ENCODE measurements at places on chromosomes 2 and 18.

GRCh38 chr2:65030476-65031332, 25.5 kb upstream of the CEP68 start:
- DNase-seq, result no peak

- DNase-seq, result no peak
Measured at GRCh38 chr18:295756-296490, 28.1 kb upstream of the THOC1 start.

DNA sequence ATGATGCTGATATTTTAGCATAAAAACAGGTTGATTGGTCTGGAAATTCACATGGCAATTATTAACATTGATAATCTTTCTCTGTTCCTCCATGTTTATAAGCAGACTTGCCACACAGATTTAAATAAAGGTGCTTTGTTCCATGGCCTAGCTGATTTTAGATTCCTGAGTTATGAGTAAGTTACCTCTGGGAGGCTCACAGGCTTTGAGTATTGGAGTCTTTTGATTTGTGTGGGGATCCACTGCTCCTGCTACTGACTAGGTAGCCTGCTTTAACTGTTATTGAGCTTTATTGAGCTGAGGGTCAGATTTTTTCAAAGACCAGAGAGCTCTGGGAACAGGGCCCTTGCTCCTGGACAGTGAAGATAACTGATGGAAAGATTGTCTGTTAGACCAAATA, 166.1 kb downstream of the ANKRD30B start:
- DNase-seq, result no peak

DNA sequence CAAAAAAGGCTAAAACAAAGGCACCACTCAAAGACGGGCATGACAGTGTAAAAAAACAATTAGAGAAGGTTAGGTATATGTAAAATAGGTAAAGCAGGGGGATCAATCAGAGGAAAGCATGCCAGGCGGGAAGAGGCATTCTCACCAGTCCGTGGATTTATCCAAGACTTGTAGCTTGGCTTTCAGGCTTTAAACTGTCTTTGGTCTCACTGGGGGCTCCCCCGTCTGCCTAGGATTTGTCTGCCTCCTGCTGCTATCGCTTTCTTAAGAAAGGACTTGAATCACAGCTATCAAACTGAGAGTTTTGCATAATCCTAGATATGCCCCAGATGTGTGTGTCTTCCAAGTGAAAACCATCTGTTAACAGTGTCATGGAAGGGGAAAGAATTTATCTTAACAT, 11.1 kb upstream of the GORASP2 start:
- no peak for DNase-seq

DNA sequence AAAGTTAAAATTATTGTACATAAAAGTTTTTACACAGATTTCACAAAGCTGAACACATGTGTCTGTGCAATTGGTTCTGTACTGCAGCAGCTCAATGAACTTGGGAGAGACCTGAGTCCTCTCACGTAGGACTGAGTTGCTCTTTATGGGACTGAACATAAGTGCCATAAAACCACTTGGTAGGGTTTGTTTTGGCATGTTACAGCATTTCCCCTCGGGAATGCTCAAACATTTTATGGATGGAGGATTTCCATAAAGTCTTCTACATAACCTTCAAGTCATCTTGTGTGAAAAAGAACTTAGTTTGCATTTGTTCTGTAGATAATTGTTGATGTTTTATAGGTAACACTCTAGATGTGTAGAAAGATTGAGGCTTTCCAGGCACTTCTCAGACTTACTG, 15.9 kb downstream of the LYPD6 start:
- no peak for DNase-seq

DNA sequence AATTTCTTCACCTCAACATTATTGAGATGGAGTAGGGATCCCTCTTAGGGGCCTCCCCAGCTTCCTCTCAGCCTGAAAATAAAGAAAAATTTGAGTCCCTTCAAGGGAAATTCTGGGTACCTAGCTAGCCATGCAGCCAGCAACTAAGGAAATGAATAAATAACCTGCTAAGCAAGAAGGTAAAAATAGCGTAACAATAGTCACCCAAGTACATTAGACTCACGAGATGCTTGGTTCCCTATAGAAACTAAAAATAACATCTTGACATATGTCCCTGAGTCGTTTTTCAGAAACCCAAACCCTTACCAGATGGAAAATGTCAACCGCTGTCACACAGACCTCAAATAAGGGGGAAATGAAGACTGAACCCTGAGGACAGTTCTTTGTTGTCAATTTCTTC, 51.9 kb downstream of the CACNB4 start:
- DNase-seq, result no peak

DNA sequence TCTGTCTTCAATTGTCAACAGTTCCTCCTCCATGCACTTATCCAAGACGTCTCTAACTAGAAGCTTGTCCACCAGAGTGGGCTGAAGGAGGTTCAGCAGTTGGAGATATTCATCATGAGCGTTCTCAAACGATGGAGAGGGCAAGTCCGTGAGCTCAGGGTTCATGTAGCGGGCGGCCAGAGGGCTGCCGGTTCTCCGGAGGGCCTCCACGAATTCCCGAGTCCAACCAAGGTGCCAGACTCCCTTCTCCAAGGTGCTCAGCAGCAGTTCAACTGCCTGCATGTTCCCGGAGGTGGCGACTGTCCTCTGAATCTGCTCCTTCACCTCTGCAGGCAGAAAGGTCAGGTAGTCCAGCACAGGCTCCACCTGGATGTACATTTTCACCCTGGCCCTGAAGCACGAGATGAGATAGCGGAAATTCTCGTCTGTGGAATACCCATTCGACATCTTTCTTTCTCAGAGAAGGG, 590 bp downstream of the IFIH1 start:
- DNase-seq, result no peak

DNA sequence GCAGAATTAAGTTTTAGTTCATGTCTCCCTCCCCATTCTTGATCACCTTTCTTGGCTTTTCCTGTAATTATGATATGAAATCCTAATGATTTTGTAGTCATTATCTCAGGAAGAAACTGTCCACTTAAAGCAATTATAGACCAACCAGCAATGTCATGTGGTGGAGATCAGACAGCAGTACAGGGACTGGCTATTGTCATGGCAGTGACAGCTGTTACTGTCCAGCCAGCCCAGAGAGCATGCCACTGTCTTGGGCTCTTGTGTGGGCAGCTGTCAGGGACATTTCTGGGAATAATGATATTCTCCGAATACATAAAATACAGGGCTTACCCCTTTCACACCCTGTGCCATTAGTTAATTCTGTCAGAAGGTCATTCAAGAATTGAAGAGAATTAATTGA, 355.3 kb upstream of the RAB12 start:
- DNase-seq, result no peak

DNA sequence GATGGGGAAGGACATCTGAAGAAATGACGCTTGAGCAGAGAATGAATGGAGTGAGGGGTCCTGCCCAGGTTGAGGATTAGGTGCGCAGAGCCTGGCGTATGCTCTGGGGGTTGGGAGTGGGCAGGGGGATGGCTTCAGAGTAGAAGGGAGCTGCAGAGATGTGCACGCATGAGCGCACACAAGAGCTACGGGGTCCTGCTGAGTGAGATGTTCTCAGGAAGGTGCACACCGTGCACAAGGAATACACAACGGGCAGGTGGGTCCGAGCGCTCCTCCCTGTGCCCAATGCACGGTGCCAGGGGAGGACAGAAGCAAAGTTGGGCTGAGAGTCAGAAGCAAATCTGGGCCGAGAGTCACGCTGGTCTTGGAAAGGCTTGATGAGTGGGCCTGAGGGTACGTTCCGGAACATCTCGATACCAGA, 25.5 kb downstream of the TWIST2 start:
- no peak for DNase-seq

DNA sequence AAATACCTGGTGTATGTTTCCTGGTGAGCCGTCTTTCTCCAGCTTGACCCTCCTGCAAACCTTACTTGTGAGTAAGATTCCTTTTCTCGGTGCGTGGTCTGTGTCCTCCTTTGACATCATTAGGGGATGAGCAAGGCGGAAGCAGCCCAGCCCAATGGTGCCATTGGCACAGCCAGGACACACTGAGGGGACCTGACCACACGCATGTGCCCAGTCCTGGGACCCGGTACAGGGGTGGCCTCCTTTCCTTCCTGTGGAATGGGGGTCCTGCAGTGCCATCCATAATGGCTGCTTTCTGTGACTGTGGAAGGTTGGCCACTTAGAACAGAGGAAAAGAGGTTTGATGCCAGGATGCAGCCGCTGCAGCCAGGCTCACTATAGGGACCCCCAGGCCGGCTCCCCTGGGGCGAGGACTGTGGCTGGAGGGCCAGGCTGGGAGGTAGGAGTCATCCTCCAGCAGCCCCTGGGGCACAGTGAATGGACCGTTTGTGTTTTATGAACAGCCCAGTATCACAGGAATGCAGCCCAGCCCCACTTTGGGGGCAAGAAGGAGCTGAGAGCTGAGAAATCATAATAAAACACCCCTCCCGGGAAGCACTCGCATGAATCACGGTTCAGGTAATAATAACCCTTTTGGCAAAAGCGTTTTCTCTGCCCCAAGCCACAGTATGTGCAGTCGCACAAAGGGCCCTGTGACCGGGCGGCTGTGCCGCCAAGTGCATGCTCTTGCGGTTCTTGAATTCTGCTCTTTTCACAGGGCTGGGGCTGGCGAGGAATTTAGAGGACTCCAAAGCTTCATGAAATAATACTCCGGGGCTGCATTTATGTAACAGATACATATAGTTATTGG, 73.2 kb downstream of the ASB1 start:
- no peak for DNase-seq

DNA sequence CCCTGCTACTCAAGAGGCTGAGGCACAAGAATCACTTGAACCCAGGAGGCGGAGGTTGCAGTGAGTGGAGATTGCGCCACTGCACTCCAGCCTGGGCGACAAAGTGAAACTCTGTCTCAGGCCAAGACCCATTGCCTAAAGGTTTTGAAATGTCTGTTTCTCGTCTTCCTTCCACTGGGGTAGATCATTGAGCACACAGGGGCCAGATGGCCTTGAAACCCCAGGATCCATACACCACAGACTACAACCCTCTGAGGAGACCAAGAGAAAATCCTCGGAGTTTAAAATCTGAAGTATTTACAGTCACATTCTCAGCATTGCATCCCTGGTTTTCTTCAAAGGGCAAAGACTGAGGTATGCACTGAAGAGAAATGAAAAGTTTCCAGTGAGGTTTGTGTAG, 7.1 kb upstream of the EPAS1 start:
- DNase-seq, result no peak

GRCh38 chr2:128504246-128505149, 185.8 kb upstream of the HS6ST1 start:
- DNase-seq, result no peak

DNA sequence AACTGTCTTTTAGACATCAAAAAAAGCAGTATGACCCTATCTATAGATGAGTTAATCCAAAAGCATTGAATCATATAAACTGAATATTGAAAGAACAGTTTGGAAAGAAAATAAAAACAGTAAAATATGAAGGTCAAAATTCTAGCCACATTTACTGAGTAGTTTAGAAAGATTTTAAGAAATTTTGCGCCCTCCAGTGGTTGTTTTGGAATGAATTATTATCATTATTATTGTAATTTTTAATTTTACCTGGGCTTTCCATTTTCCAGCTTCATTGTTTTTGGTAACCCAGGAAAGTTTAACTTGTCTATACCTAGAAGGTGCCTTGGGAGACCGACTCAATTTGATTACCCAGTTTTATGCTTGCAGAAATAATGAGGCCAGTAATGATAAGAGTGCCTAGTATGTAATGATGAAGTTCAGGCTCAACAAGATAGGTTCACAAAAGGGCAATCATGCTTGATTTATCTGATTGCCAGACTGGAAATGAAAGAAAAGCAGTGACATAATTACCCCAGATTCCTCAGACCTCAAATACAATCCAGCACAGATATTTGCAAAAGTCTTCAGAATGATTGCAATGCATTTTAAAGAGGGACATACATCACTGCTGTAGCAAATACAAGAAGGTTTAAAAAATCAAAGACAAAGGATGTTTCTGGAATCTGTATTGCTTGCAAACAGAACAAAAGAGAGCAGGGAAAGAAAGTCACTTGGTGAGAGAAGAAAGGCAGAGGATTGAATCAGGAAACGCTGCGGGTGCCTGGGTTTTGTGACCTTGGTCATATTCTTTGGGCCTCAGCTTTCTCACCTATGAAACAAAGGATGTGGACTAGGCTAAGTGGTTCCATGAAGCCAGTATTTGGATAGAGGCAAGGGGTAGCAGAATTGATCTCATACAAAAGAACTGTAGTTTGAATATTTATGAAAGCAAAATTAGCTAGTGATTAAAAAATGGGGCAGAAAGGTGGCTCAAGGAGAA, 153.8 kb downstream of the MAP2 start:
- no peak for DNase-seq

DNA sequence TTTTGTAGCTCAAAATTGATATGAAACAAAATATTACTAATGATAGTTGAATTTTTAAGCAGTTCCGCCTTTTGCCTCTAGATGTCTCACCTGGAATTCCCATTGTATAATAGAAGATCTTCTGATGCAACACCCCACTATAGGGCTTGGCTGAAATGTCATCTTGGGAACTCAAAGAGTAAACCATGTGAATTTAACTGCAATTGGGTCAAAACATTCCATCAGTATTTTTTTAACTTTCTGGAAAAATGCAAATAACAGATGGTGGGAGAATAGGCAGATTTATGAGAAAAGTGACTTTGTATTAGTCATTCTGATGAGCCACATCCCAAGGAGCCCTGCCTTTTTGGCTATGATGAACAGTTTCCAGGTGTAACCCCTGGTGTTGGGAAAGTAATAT, 489.9 kb downstream of the NYAP2 start:
- DNase-seq, result no peak

GRCh38 chr2:238920053-238920452, 72.2 kb downstream of the TWIST2 start:
- DNase-seq, result no peak

DNA sequence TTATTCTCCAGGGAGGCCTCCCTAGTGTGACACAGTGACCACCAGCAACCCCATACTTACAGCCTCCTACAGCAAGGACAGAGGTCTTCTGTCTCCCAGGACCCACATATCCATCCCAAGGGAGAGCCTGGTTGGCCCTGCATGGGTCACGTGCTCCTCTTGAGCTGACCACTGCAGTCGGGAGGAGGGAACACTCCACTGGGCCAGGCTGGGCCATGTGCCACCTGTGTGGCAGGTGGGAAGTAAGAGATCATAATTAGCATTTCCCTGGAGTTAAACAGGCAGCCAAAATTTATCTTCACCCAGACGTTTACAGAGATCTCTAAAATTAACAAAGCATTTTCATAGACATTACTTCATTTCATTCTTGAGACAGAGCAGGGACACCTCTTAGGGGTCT, 33.4 kb upstream of the MLPH start:
- DNase-seq, result no peak

GRCh38 chr2:123438251-123438650, 586.8 kb upstream of the CNTNAP5 start:
- DNase-seq, result no peak

- DNase-seq, result peak; percentile 49
Measured at GRCh38 chr2:197191940-197192322, 118.6 kb downstream of the ANKRD44 start.

DNA sequence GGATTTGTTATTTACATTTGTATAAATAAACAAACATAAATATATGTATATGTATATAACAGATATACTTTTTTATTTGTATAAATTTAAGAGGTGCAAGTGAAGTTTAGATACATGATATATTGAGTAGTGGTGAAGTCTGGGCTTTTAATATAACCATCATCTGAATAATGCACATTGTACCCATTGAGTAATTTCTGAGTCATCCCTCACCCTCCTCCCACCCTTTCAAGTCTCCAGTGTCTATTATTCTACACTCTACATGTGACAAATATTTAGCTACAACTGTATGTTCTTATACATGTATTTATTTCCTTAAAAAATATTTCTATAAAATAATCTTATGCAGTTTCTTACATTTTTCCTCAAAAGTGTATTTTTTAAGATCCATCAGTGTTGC, 358.7 kb upstream of the TFPI start:
- no peak for DNase-seq
